Stimulated activated CD4-positive, alpha-beta T cell treated with anti-CD3 and anti-CD28 coated beads, Interleukin-1b, Interleukin-23, amount 100 ng/mL, for 1 hour (primary cell): ENCODE measurements at places on chromosomes 4 and X.

DNA sequence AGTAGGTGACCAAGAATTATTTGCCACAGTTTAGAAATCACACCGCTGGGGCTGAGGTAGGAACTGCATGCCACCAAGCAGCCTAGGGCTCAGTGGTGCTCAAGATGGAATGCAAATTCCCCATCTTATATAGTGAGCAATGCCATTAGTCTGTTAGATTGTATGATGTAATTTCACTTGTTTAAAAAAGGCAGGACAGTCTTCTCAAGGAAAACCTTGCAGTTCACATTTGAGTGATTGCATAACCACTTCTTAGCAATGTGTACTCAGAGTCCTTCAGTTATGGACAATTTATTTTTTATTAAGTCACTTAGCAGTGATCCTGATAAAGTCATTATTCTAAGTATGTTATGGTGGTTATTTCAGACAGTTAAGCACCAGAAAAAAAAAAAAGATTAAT lies 142.9 kb upstream of the SFRP2 start:
- no peak for DNase-seq

GRCh38 chr4:149398993-149399392 lies 416.6 kb downstream of the IQCM start:
- no peak for DNase-seq

DNA sequence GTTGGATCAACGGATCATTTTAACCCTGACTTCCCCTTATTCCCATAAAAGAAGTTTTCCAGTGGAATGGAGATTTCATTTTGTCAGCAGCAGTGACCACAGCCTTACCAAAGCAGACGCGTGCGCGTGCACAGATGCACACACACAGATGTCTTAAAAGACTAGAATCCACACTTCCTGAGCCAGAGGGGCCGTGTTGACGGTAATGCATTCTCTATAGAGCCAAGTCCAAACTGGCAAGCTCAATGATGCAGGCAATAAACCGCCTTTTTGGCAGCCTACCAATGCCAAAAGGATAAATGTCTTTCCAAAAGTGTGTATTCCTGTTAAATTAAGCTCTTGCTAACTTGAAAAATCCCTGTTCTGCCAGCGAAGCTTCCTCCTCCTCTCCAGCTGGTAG lies 18.8 kb upstream of the CLDN34 start:
- DNase-seq = no peak

DNA sequence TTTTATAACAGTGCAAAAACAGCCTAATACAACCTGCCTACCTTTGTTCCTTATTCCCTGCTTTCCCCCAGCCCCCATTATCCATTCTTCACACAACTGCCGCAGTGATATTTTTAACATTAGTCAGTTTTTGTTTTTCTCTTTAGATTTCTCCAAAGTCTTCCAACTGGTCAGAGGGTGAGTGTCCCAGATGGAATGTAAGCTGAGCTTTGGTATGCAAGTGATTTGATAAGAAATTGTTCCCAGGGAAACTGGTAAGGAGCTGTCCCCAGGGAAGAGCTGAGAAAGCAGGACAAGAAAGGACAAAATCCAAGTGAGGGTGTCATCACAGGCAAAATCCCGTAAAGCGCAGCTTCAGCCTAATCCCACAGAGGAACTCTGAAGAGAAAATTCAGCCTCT lies 475.5 kb upstream of the ADGRL3 start:
- no peak for DNase-seq

GRCh38 chr4:170008801-170009200 lies 17.4 kb downstream of the MFAP3L start:
- no peak for DNase-seq

GRCh38 chrX:44844204-44844603 lies 383 bp downstream of the DUSP21 start:
- no peak for DNase-seq

GRCh38 chr4:182063651-182064050 lies 179.6 kb upstream of the TENM3 start:
- no peak for DNase-seq

GRCh38 chrX:26613956-26614355 lies 398.0 kb downstream of the MAGEB5 start:
- DNase-seq = no peak

DNA sequence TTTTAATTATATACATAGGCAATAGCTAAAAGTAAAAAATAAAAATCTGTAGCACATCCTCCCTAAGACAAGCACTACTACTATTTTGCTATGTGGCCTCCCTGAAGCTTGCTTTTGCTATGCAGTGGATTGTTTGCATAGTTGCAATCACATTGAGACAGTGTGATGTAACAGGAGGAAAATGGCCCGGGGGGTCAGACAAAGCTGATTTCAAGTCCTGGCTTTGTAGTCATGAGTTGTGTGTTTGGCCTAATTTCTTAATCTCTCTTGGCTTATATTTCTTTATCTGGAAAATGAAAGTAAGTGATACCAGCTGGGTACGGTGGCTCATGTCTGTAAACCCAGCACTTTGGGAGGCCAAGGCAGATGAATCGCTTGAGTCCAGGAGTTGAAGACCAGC lies 166.6 kb downstream of the LHFPL1 start:
- DNase-seq = no peak

DNA sequence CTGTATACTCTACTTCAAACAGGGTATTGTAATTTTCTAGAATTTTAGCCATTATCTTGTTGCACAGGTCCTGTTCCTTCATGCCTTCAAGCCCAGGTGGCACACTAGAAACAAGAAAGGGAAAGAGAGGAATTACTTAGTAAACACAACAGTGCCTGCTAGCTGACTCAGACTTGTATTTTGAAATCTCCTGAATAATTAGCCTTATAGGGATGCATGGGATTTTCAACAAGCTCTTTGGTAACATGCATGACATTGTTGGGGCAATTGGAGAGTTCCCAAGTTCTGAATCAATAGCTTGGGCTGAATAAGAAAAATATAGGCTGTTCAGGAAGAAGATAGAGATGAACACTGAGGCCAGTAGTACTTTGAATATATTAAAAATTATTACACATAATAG lies 118.8 kb downstream of the FAM13A start:
- DNase-seq = no peak

DNA sequence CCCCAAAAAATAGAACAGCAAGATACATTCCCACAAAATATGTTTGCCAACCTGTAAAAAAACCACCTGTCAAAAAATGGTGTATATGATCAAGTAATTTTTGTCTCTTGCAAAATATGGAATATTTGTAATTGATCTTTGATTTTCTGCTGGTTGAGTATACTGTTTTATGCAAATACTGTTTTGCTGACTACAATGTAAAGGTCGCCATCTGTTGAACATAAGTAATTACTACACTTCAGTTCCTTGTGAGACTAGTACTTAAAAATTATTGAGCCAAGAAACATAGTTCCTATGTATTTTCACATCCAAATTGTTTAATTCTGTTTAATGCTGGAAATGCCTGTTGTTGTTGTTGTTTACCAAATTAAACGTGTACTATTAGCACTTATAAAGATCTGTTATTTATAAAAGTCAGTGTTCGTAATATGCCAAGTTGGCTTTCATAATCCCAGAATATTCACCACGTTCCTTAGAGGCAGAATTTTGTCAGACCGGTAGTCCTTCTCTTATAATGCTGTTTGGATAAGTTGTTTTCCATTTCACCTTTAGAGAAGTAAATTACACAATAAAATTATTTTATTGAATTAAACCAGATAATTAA lies 144.2 kb downstream of the PDLIM5 start:
- no peak for DNase-seq

DNA sequence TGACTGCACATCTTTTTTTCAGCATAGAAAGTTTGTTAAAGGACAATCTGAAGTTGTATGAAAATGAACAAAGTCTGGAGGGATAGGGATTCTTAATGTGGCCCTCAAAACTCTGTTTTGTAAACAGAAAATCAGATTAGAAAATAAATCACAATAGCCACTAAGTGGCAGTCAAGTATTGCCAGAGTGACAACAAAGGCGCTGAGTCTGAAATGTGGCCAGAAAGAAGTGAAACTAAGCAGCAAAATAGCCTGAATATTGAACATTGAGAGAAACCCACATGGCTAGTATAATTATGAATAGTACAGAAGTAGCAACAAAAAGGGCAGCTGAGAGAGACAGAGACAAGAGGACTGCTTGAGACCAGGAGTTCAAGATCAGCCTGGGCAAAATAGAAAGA lies 81.1 kb upstream of the CT45A1 start:
- DNase-seq = no peak

GRCh38 chr4:42720533-42720932 lies 63.6 kb upstream of the ATP8A1 start:
- no peak for DNase-seq

DNA sequence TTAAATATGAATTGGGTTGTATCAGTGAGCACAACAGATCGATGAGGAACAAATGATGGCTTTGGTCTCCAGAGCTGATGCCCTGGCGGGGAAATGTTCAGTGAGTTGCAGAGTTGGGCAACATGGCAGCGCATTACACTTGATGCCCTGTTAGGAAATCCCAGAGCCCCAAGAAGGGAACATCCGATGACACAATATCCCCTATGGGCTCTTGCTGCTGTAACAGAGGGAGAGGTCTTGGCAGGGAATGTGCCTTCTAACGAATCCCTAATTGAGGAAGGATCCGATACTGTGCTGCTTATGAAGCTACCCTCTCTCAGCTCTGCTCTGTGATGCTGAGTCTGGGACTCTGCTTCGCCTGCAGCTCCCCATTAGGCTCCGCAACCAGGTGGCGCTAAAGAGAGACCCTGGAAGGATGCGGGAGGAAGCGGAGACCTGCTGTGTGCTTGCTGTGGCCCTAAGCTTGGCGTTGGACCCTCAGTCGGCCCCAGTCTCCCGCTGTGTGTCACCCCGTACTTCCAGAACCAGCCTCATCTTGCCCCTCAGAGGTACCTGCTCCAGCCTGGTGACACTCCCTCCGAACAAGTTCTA lies 38.9 kb downstream of the PDHA1 start:
- no peak for DNase-seq

- DNase-seq = no peak
These were observed 861 bp downstream of the SEC24D start for GRCh38 chr4:118834960-118835569.

- no peak for DNase-seq
These were observed 490.5 kb downstream of the MAGEE1 start for GRCh38 chrX:76918033-76918432.

DNA sequence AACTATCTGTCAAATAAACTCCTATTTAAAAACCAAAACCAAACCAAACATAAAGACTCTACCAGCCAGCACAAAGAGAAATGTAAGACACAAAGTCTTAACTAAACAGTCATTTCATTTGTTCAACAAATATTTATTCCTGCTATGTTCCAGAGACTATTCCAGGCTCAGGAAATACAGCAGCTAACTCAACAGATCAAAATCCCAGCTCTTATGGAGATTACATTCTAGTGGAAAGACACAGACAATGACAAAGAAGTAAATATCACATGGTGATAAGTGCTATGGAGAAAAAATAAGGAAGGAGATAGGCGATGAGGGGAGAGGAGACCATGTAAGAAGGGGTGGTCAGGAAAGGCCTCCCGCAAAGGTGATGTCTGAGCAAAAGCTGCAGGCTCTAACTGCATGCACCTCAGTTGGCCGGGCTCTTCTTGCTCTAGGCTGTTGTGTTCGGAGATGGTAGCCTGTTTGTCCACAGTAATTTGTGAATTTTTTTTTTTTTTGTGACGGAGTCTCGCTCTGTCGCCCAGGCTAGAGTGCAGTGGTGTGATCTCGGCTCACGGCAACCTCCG lies 15.1 kb downstream of the PPEF1 start:
- DNase-seq = no peak
